EL (cell line): ENCODE measurements at places on chromosomes 2 and 18.

DNA sequence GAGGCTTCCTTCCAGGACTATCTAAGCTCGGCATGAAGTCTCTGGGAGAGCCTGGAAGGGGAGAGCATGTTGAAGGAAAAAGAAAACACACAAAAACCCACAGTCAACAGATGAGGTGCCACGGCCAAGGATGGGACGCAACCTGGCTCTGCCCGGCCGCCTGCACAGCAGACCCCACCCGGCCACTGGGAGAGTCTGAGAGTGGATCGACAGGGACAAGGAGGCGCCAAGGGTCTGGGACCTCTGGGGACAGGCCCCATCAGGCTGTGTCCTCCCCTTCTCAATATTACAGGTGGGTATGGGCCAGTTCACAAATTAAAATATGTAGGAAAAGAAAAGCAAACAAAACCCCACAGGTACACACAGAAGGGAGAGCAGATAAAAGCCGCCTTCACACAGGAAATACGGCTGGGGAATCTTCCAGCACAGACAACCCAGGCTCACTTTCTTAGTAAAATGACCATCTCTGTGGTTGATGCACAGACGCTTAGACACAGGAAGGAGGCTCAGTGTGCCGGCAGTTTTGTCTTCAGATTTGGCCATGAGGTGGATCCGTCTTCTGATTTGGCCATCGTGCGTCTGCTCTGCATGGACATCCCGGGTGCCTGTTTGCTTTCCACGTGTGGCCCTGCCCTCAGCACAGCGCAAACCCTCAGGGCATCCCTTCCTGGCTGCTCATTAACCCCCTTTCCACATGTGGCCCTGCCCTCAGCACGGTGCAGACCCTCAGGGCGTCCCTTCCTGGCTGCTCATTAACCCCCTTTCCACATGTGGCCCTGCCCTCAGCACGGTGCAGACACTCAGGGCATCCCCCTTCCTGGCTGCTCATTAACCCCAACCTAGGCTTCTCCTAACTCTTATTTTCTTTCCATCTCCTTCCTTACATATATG is 138.4 kb downstream of the EIPR1 start:
- no peak for DNase-seq

GRCh38 chr18:80042785-80043184 is 8.6 kb downstream of the RBFA start:
- DNase-seq: no peak

DNA sequence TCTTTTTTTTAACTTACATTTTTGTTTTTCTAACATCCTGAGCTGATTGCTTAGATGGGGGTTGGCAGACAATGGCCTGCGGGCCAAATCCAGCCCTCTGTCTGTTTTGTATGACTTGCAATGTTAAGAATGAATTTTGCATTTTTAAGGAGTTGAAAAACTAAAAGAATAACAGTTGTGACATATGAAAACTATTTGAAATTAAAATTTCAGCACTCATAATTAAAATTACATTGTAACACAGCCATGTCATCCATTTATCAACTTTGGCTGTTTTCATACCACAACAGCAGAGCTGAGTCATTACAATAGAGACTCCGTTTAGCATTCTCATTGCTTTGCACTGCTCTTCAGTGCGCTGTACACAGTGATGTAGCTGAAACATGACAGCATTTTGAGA is 94.1 kb upstream of the MC4R start:
- DNase-seq: peak; percentile 69

GRCh38 chr2:230128623-230129342 is 60.1 kb upstream of the SLC16A14 start:
- peak; percentile 67 for DNase-seq
